ENCODE measurements at places on chromosomes 5 and 9. TPM values are rescaled to one million over a fixed set of nuclear protein-coding genes. Genes with fewer than 3 reads are reported as not detected.

The NRG2 gene
- total RNA-seq = 5.6 TPM

The NXNL2 gene
- 3.9 TPM for total RNA-seq

The ARSI gene
- total RNA-seq = 0.26 TPM

The BRINP1 gene
- not detected for total RNA-seq

The KIAA0825 gene
- 5.7 TPM for total RNA-seq

The CEP72 gene
- total RNA-seq = 7.8 TPM

The CYFIP2 gene
- 15.6 TPM for total RNA-seq

The FAM151B gene
- total RNA-seq = 1.6 TPM
